NCI-H524 treated with DMSO at 0.1 percent for 48 hours (cell line): ENCODE measurements at places on chromosomes 5 and 9.

DNA sequence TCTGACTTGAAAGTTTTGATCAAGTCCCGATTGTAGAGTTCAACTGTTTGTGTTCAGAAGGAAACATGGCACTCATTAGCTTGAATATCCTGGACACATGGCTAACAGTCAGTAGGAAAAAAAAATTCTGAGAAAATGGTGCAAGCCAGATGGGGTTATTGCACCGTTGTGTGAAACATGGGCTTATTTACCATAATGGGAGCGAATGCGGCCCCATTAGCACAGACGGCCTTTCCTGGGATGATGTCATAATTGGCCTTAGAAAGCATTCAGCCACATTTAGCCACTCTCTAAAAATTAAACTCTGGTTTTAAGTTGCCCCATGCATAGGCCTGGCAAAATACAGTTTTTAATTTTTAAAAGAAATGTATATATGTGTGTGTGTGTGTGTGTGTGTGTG lies 112.1 kb downstream of the IRX2 start:
- DNase-seq: no peak

DNA sequence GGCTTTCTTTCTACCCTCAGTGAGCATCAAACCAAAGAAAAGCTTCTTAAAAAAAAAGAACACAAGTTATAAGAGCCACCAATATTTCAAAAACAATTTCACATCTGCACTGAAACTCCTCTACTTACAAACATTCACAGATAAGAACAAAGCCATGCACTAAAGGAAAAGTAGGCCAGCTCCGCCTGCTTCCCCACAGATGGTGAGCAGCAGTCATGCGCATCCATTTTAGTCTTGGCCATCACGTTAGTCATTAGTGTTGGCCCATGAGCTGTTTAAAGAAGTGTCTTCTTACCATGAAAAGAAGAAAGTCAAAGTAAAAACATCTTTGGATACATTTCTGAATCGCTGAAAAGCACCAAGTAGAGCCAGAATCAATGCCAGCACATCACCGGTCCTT lies 40.0 kb upstream of the SMIM23 start:
- no peak for DNase-seq

DNA sequence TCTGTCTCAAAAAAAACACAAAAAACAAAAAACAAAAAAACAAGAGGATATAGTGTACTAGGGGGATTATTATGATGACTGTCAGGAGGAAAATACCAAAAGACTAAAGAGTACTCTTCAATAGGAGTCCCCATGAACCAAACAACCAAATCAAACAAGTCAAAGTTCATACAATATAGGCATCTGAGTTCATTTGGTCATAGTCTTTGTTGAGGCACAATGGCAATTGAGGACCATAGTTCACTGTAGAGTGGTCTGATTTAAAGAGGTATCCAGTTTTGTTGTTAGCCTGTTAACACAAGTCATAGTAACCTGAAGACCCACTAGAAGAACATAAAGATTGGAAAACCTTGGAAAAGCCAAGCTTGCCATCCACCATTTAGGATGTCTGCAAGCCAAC lies 11.3 kb upstream of the UBTD2 start:
- no peak for DNase-seq

DNA sequence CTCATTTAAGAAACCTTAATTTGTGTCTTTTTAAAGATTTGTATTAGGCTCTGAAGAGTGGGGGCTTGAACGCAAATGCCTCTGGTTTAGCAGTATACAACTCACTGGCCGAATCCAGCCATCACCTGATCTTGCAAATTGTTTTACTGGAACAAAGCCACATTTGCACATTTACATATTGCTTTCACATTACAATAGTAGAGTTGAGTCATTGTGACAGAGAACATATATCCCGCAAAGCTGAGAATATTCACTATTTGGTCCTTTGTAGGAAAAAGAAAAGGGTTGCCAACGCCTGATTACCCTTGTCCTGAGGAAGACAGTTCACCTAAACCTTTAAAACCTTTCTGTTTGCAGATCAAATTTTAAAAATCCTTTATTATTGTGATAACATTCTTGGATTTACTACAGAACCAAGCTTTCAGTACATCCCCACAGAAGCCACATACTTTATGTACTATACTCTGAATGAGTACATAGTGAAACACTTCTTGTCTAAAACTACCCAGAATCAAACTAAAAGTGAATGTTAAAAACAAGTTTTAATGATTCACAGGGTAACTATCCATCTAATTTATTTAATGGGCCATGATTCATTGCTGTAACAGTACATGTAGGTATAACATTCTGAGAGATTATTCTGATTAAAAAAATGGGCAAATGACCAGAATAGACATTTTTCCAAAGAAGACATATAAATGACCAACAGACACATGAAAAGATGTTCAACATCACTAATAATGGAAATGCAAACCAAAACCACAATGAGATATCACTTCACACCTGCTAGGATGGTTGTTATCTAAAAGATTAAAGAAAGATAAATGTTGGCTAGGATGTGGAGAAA lies 161.0 kb downstream of the SLC25A46 start:
- DNase-seq: no peak

DNA sequence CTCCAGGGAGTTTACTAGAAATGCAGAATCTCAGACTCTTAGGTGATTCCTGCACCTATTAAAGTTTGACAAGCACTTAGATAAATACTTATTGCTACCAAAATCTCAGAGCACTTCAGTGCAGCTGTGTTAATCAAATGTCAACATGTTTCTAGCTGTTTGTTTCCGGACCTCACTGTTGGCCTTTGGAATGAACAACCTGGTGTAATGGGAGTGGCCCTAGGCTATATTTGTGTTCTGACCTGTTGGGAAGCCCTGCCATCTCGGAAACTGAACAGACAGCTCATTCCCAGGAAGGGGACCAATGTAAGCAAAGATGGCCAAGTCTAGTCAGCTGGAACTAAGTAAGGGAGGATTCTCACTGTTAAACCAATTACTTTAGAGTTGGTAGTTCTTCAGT lies 145.0 kb upstream of the SLC28A3 start:
- DNase-seq: no peak

- DNase-seq: no peak
Measured at GRCh38 chr5:113034182-113034773, 57.7 kb downstream of the DCP2 start.

DNA sequence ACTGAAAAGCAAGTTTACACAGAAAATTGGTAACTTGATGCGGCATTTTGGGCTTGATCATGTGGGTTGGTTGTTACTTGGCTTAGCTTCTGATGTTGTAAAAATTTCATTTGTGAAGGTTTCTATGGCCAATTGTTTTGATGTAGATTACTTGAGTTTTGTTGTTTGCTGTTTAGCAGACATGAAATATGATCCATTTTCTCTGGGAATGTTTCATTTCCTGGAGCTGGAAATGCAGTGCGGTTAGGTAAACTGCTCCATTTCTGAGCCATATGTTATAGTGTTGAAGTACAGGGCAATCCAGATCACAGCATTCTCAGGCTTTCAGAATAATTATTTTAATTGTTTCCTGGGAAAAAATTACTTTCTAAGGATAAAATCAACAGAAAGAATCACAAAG lies 396.9 kb downstream of the ENC1 start:
- no peak for DNase-seq

GRCh38 chr9:91315191-91315590 lies 46.5 kb downstream of the AUH start:
- no peak for DNase-seq

GRCh38 chr9:93182572-93182971 lies 1.4 kb upstream of the WNK2 start:
- DNase-seq: no peak

DNA sequence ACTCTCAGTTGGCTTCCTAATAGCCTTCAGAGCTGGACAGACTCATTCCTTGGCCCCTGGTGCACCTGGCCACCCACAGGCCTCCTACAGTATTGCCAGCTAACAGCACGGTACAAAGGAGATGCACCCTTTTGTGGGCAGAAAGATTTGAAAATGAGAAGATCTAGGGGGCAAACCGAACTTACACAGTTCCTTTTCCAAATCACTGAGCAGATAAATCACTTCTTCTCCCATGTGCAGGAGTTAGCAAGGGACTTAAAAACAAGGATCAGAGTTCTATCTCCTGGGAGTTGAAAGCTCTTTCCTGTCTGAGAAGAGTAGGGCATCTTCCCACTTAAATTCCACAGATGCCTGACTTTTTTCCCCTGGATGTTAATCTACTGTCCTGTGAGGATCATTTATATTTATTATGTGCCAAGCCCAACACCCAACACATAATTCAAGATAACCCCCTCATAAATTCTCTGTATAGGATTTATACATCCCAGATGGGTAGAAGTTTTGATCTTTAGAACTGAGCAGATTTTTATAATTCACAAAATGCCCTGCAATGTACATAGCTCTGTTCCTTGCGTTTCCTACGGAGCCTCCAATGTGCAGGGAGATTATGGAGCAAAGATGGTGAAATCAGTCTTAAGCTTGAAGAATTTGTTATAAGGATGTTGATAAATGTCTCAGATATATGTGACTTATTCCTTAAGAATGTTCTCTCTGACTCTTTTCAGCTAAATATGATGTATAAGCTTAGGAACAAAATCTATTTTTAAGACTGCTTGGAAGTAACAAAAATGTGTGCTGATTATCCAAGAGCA lies 207.2 kb upstream of the DAPK1 start:
- DNase-seq: no peak

DNA sequence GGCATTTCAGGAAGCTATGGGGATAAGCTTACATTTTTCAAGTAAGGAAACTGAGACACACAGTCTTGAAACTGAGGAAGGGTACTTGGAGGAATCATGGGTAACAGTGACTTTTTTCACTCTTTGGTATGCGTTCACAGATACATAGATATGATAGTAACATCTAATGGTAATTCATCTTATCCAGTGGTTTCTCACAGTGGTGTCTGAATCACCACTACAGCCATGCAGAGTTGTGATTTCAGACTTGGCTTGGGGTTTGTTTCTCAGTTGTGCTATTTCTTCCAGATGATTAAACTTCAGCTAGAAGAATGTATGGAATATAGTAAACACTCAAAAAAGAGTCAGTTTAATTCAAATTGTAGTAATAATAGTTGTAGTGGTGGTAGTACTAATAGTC lies 239.1 kb upstream of the NUDT12 start:
- DNase-seq: no peak

- peak; percentile 89 for DNase-seq
Measured at GRCh38 chr9:109399258-109399767, 78.5 kb upstream of the EPB41L4B start.

- DNase-seq: no peak
Measured at GRCh38 chr9:108049671-108050494, 560.3 kb upstream of the KLF4 start.

DNA sequence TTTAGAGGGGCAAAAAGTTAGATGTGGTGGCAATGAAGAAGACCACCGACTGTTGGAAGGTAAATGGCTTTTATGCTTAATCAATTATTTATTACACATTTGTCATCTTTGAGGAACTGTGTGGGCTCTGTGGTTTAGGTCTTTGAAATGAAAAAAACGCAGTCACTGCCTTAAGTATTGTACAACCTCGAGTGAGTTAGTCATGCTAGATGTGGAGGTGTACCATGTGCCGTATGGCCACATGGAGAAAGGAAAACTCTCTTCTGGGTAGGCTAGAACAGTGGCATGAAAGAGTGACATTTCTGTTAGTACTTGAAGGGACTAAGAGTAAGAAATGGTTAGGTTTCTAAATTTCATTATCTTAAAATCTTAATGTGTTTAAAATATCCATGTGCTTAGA lies 166.1 kb downstream of the HACD4 start:
- no peak for DNase-seq

DNA sequence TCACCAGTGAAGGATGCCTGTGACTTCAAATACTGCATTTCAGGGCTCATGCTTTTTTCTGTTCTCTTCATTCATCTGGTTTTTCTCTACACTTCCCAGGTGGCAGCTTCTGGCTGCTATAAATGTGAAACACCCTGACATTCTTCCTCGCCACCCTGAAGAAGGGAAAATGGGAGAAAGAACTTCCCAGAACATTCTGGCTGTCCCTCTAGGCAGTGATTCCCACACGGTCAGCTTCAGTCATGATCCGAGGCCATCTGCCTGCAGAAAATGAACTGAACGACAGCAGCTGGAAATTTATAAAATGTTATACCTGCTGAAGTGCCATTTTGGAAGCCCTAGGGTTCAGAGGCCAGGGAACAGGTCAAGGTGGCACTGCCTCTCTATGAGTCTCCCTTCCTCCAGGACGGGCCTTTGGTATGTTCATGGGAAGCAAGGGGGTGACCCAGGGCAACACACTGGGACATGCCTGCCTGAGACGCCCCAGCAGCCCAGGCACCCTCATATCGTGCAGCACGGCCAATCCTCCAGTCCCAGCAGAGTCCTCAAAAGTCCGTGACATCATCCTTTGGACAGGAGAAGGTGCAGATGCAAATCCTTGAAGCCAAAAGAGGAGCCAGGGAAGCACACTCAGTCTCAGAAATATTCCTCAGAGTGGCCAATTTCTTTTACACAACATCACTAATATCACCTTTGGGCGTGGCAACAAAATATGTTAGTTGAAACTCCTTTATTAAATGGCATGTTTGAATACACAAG lies 107.1 kb downstream of the SEMA5A start:
- no peak for DNase-seq

DNA sequence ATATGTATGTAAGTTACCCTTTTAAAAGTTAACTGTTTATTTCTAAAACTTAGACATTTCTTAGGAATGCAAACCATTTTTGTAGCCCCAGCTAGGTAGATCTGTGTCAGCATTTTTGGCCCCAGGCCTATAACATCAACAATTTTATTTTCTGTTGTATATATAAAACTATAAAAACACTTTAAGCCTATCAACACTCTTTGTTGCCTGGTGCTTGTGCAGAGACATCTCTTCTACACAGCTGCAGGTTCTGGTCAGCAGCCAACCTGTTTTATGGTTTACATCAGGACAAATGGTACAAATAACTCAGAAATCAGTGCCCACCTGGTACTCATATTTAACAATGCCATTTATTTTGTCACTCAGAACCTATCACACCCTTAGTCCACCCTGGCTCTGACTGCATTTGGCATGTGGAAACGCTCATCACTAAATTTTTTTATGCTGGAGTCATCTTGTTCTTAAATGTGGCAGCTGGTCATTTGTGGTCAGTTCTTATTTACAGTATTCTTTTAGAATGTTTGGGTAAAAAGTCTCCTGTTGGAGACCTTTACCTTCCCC lies 173.4 kb downstream of the DNAH5 start:
- no peak for DNase-seq

DNA sequence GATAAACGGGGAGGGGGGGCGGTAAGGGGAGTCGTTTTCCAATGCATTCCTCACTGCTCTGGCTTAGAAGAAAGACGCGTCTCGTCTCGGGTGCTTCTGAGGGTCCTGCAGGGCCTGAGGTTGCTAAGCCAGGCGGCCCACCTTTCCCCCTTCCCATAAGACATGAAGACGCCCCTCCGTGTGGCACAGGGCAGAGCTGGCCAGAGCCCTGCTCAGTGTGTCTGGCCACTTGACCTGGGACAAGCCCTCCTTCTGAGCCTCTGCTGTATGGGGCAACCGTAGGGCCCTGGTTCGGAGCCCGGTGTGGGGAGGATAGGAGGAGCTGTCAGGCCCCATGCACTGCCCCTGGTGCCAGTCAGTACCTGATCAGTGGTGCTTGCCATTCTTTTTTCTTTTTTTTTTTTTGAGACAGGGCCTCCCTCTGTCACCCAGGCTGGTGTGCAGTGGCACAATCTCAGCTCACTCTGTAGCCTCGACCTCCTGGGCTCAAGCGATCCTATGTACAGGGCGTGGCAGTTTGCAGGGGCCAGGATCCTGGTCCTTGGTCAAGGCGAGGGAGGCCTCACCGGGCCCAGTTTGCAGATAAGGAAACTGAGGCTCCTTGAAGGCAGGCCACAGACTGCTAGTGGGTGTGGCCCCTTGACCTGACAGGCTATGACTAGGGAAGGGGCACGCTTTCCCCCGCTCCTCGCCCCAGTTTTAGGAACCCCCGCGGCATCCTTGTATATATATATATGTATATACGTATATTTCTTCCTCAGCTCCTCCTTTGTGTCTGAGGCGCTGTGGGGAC lies 172.3 kb upstream of the IER5L start:
- no peak for DNase-seq

- no peak for DNase-seq
Measured at GRCh38 chr5:128036950-128037349, 46.6 kb upstream of the SLC12A2 start.
